OCI-LY7 (cell line): ENCODE measurements at places on chromosomes 6 and 20. TPM values are rescaled to one million over a fixed set of nuclear protein-coding genes. Genes with fewer than 3 reads are reported as not detected.

GRCh38 chr20:17796091-17796563 is 96.4 kb downstream of the BANF2 start:
- no peak for DNase-seq

Gene C4B
- total RNA-seq: 3.7 and 4.2 TPM in 2 replicates

DNA sequence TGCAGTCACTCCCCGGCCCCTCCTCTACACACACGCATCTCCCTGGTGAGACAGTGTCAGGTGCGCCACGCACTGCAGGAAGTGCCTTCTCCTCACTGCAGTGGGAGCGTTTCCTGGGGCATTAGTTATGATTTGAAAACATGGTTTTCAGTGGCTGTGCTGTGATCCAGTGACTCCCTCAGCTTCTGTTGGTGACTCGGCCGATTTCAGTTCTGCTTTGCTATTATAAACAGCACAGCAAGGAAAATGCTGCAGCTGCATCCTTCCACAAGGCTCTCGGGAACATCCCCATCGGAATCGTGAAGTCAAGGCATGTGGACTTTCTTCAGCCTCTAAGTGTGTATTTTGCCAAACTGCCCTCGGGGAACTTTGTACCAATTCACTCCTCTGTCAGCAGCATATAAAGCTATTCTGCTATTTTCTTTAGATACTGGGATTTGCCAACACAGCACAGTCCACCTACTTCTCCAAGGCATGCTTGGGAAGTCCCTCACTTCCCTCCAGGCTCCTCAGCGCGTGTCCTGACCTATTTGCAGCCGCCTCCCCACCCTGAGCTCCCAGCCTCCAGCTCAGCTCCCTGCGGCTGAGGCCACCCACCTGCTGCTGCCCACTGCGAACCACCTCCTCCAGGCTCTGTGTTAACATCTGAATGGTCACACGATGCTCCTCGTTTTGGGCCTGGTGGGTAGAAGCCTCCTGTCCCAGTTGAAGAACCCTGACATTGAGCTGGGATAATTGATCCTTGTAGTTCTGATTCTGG is 54.5 kb downstream of the GINS1 start:
- no peak for DNase-seq

Gene TCF15
- not detected in 2 replicates for total RNA-seq

GRCh38 chr6:75052491-75052890 is 153.4 kb downstream of the COL12A1 start:
- DNase-seq: no peak

Gene TRIM39
- total RNA-seq: 13.8 and 17.0 TPM in 2 replicates

- no peak for DNase-seq
Observed at GRCh38 chr6:20191992-20192391, 20.3 kb downstream of the MBOAT1 start.

GRCh38 chr6:113292646-113293422 is 564.3 kb upstream of the MARCKS start:
- DNase-seq: no peak
